ENCODE measurements at places on chromosomes 2 and 18. TPM values are rescaled to one million over a fixed set of nuclear protein-coding genes. Genes with fewer than 3 reads are reported as not detected.

The PLCL1 gene
- 0.68 TPM for polyA plus RNA-seq

The CYTIP gene
- 27.3 TPM for polyA plus RNA-seq

The LDLRAD4 gene
- polyA plus RNA-seq = 4.5 TPM

The TMEM247 gene
- polyA plus RNA-seq = not detected

The GCG gene
- polyA plus RNA-seq = not detected

The FMNL2 gene
- polyA plus RNA-seq = 8.8 TPM

The NEU2 gene
- polyA plus RNA-seq = not detected

The ONECUT2 gene
- polyA plus RNA-seq = not detected

The NETO1 gene
- polyA plus RNA-seq = 12.1 TPM

The LIPG gene
- 0.11 TPM for polyA plus RNA-seq

The AGXT gene
- polyA plus RNA-seq = 0.61 TPM

The TMEM127 gene
- polyA plus RNA-seq = 8.4 TPM

The ERICH2 gene
- polyA plus RNA-seq = not detected

The C1QL2 gene
- not detected for polyA plus RNA-seq

GRCh38 chr2:127479219-127479825, 47.0 kb downstream of the IWS1 start:
- DNase-seq = no peak
- no peak overlapping the region for H3K27ac ChIP-seq
- H3K36me3 ChIP-seq = peaks cover 29% of the 10 kb centered on the region
- H3K27me3 ChIP-seq = no peaks in the 10 kb centered on the region
- H3K4me1 ChIP-seq = no peaks in the 10 kb centered on the region
- H3K4me3 ChIP-seq = no peak overlapping the region

DNA sequence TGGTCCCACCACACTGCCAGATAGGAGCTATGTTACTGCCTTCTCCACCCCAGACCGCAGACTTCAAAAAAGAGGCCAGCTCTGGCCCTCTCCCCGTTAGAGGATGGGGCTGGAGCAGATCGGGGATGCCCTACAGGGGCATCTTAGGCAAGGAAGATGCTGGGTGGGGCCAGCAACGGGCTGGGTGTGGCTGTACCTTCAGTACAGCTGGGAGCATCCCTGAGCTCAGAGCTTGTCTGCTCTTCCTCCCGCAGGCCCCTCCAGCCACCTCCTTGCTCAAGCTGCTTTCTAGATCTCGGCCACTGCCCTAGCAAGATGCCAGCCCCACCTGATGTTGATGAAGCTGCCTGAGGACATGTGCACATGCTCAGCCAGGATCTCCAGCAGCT, 9.8 kb downstream of the PTPRN start:
- H3K4me3 ChIP-seq = no peak overlapping the region
- H3K27me3 ChIP-seq = no peaks in the 10 kb centered on the region

DNA sequence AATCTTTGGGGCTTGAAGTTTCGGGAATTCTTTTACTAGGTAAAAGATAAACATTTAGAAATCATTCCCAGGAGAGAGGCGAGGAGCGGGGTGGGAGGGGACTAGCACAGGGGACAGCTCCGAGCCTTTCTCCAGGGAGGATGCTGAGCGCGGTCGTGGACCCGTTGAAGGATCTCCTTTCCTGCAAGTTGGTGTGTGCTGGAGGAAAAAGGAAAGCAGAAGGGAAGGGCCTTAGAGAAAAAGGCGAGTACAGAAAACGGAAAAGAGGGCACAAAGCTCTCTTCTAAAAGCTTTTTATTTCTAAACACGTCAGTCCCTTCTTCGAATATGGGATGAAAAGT, 640 bp downstream of the SLC39A6 start:
- peak; percentile 81 for DNase-seq
- peak overlapping the region; percentile 74 for H3K4me3 ChIP-seq
- no peak overlapping the region for H3K27ac ChIP-seq
- H3K27me3 ChIP-seq = no peaks in the 10 kb centered on the region

DNA sequence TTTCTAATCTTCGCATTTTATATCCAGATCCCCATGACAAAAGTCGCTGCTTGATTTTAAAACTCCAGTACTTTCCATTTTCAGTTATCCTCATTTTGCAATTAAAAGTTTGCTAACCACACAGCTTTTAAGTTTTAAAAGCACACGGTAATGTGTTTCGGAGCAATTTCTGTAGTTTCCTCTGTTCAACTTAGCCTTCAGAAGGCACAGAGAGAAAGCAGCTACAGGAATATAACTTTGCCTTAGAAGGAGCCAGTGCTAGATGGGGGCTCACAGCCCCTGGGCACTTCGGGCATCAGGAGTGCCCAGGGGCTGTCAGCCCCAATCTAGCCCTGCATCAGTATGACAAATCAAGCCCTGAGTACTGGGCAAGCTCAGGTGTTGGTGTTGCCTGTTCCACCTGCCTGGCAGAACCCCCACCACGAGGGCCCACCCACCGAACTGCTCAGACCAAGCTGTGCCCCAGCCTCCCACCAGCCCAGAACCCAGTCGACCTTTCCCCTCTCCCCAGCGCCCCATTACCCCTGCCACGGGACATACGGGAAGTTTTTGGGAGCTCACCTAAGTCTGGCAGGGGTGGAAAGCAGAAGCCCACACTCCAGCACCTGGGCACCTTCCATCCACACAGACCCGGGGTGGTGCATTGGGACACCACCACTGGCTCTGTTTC, 47.3 kb downstream of the TRABD2A start:
- H3K4me1 ChIP-seq = peaks cover 17% of the 10 kb centered on the region
- H3K36me3 ChIP-seq = no peaks in the 10 kb centered on the region
- no peaks in the 10 kb centered on the region for H3K27me3 ChIP-seq
- H3K27ac ChIP-seq = peak overlapping the region; percentile 62
- no peak overlapping the region for H3K4me3 ChIP-seq

DNA sequence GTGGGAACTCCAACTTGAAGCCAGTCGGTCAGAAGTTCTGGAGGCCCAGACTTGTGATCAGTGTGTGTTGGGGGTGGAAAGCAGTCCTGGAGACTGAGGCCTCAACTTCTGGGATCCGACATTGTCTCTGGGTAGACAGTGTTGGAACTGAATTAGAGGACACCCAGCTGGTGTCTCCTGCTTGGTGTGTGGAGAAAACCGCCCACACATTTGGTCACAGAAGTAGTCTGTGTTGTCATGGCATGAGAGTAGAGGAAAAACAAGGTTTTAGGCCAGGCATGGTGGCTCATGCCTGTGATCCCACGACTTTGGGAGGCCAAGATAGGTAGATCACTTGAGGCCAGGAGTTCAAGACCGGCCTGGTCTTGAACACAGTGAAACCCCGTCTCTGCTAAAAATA, 51.5 kb downstream of the PUM2 start:
- H3K36me3 ChIP-seq = peaks cover 64% of the 10 kb centered on the region
- no peak overlapping the region for H3K4me3 ChIP-seq
- no peaks in the 10 kb centered on the region for H3K4me1 ChIP-seq
- DNase-seq = no peak
- H3K27me3 ChIP-seq = no peaks in the 10 kb centered on the region

GRCh38 chr2:54471221-54471711, 15.1 kb downstream of the SPTBN1 start:
- peaks cover 3% of the 10 kb centered on the region for H3K4me1 ChIP-seq
- no peaks in the 10 kb centered on the region for H3K36me3 ChIP-seq
- H3K4me3 ChIP-seq = no peak overlapping the region
- no peak for DNase-seq
- H3K27me3 ChIP-seq = no peaks in the 10 kb centered on the region
- peak overlapping the region; percentile 69 for H3K27ac ChIP-seq

DNA sequence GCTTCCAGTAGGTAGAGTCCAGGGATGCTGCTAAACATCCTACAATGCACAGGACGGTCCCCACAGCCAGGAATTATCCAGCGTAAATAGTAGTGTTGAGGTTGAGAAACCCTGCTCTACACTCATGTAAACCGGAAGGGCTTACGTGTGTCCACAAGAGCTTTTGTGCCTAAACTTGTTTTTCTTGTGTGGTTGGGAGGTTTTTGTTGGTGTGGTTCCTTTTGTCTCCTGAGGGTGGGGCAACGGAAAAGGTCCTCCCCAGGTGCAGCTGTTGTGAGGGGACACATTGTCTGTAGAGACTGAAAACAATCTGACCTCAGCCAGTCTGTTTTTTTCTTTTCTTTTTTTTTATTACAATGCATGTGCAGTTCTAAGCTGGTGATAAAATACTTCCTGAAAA, 72.7 kb upstream of the MGAT5 start:
- no peak overlapping the region for H3K4me3 ChIP-seq
- H3K27me3 ChIP-seq = no peaks in the 10 kb centered on the region
- peak overlapping the region; percentile 84 for H3K27ac ChIP-seq

DNA sequence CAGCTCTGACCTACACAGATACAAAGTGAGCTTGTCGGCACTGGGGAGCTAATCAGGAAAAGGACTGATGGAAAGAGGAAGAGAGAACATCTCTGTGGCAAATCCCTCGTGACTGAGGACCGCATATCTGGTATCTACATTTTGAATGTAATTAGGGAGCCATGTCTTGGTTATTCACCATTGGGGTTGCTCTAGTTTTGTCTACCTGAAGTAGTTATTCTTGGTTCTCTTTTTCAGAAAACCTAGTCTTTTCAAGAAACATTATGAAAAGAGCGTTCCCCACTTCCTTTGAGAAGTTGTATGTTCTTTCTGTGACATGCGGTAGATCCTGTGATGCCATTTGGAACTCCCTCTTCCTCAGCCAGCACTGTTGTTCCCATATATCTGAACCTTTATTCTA, 104.4 kb downstream of the DOCK10 start:
- H3K27me3 ChIP-seq = no peaks in the 10 kb centered on the region
- no peak overlapping the region for H3K4me3 ChIP-seq
- no peaks in the 10 kb centered on the region for H3K36me3 ChIP-seq
- no peak for DNase-seq
- H3K27ac ChIP-seq = peak overlapping the region; percentile 89
- peaks cover 76% of the 10 kb centered on the region for H3K4me1 ChIP-seq

- H3K27ac ChIP-seq = peak overlapping the region; percentile 4
- DNase-seq = no peak
- H3K36me3 ChIP-seq = no peaks in the 10 kb centered on the region
- no peak overlapping the region for H3K4me3 ChIP-seq
Observed at GRCh38 chr18:13268158-13269012, 49.8 kb downstream of the LDLRAD4 start.

DNA sequence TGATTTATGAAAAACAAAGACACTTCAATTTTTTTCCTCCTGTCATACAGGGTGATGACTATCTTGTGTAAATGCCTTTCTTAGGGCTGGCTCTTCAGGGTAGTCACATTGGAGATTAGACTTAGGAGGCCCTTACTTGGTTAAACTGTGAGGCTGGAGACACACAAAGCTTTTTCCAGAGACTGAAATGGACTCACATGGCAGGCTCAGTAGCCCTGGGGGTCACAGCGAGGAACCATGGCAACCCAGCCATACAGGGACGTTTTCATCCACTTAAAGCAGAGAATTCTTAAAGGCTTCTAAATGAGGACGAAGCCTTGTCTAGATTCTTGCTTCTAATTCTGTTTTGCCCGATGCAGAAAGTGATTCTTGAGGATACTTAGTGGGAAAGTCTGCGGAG, 57.3 kb upstream of the ZDBF2 start:
- no peaks in the 10 kb centered on the region for H3K36me3 ChIP-seq
- peaks cover 21% of the 10 kb centered on the region for H3K27me3 ChIP-seq
- no peak overlapping the region for H3K4me3 ChIP-seq
- no peaks in the 10 kb centered on the region for H3K4me1 ChIP-seq

GRCh38 chr2:112726487-112727190, 5.8 kb downstream of the NT5DC4 start:
- no peak overlapping the region for H3K27ac ChIP-seq
- no peaks in the 10 kb centered on the region for H3K27me3 ChIP-seq
- no peak overlapping the region for H3K4me3 ChIP-seq

DNA sequence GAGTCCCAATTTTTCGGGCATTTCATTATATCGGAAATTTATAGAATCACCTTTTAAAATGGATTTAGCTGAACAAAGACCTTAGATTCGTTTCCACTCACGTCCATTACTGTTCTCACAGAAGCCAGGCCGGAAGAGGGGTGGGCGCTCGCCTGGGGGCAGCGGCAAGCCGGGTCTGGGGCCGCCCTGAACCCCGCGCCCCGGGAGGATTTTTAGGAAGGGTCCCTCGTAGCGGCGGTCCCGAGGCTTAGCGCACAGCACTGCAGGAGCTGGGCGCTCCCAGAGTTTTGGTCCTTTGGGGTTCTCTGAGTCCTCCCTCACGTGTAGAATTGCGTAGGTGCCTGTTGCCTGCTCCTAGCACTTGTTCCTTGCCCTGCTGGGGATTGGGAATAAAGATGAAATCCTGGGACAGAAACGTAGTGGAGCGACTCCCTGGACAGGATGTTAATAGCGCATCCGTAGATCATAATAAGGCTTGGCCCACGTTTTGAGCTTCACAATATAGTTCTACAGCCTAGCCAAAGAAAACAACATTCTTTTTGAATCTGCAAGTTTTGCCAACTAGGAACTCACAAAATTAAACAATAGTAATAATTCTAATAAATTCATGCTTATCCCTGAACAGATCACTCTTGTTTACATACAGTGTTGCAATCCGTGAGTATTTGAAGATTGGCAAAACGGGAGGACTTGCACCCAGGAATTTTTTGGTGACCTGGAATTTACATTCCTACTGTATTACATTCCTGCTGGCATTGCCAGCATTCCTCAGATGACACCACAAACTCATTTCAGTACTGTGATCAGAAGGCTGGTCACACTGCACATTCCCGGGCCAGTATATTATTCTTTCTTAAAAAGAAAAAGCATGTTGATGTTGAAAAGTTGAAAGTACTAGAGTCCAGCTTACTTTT, 875 bp downstream of the C18orf63 start:
- H3K27me3 ChIP-seq = no peaks in the 10 kb centered on the region
- no peaks in the 10 kb centered on the region for H3K36me3 ChIP-seq
- H3K27ac ChIP-seq = no peak overlapping the region
- no peaks in the 10 kb centered on the region for H3K4me1 ChIP-seq
- DNase-seq = no peak

- H3K27ac ChIP-seq = no peak overlapping the region
- no peak overlapping the region for H3K4me3 ChIP-seq
- H3K4me1 ChIP-seq = peaks cover under 1% of the 10 kb centered on the region
- no peaks in the 10 kb centered on the region for H3K36me3 ChIP-seq
- peaks cover 9% of the 10 kb centered on the region for H3K27me3 ChIP-seq
- no peak for DNase-seq
Observed at GRCh38 chr2:66569321-66569851, 134.5 kb downstream of the MEIS1 start.

DNA sequence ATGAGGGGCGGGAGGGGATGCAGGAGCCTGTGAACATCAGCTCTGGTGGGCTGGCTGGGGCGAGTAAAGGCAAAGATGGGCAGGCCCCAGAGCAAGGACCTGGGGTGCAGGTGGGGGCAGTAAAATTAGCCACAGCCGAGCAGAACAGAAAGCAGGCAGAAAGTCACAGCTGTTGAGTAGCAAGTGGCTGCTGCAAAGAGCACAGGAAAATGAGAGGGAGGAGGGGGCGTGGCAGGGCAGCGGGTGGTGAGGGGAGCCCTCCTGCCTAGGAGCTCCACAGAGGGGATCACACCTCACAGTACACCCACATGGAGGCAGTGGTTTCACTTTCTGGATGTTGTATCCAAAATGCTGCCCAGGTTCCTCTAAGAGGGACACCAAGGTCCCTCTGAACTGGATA, 79.6 kb downstream of the LBH start:
- H3K27me3 ChIP-seq = no peaks in the 10 kb centered on the region
- H3K4me1 ChIP-seq = peaks cover 23% of the 10 kb centered on the region
- peak overlapping the region; percentile 42 for H3K27ac ChIP-seq

- no peak for DNase-seq
- H3K27ac ChIP-seq = no peak overlapping the region
- H3K4me3 ChIP-seq = no peak overlapping the region
- H3K4me1 ChIP-seq = peaks cover 42% of the 10 kb centered on the region
- H3K36me3 ChIP-seq = peaks cover 4% of the 10 kb centered on the region
Observed at GRCh38 chr2:45884126-45884525, 232.7 kb downstream of the PRKCE start.

GRCh38 chr2:99711144-99711543, 221.3 kb upstream of the REV1 start:
- no peaks in the 10 kb centered on the region for H3K27me3 ChIP-seq
- no peaks in the 10 kb centered on the region for H3K36me3 ChIP-seq
- DNase-seq = no peak
- peaks cover 18% of the 10 kb centered on the region for H3K4me1 ChIP-seq

Measured in spleen (tissue), 13 donors.